ENCODE measurements at places on chromosomes 13 and 19.

GRCh38 chr13:45046445-45046844 is 57.1 kb downstream of the GPALPP1 start:
- DNase-seq = no peak

GRCh38 chr19:14425696-14426138 is 6.6 kb upstream of the DDX39A start:
- no peak for DNase-seq

- no peak for DNase-seq
Observed at GRCh38 chr13:28628241-28628640, 30.7 kb upstream of the POMP start.

DNA sequence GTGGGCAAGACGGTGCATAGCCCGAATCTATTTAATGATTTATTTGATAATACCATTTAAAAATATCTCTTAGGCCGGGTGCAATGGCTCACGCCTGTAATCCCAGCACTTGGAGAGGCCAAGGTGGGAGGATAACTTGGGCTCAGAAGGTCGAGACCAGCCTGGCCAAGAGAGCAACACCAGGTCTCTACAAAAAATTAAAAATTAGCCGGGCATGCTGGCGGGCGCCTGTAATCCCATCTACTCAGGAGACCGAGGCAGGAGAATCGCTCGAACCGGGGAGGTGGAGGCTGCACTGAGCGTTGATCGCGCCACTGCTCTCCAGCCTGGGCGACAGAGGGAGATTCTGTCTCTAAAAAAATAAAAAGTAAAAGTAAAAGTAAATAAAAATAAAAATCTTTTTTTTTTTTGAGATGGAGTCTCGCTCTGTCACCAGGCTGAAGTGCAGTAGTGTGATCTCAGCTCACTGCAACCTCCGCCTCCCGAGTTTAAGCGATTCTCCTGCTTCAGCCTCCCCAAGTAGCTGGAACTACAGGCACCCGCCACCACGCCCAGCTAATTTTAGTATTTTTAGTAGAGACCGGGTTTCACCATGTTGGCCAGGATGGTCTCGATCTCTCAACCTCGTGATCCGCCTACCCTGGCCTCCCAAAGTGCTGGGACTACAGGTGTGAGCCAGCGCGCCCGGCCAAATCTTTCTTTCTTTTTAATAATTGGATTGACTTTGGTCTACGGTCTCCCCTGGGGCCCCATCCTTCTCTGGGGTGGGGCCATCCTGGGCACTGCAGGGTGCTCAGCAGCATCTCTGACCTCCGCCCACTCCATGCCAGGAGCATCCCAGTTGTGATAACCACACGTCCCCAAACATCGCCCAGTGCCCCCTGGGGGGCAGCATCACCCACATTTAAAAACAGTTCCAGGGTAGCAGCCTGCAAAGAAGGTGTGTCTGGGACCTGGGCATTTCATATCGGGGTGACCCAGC is 90.7 kb downstream of the GNG7 start:
- no peak for DNase-seq

- DNase-seq = no peak
Observed at GRCh38 chr19:48500830-48501493, 10.7 kb downstream of the LMTK3 start.

GRCh38 chr13:44790289-44790688 is 199.0 kb downstream of the NUFIP1 start:
- no peak for DNase-seq

GRCh38 chr13:42114912-42115311 is 66.5 kb downstream of the DGKH start:
- no peak for DNase-seq

- DNase-seq = peak; percentile 90
Observed at GRCh38 chr19:2084993-2085720, 11.0 kb downstream of the MOB3A start.

- peak; percentile 62 for DNase-seq
Observed at GRCh38 chr19:54462655-54463530, 685 bp downstream of the LENG9 start.
